Sciatic nerve (tissue), 2 donors: ENCODE measurements at places on chromosomes 5 and 9. TPM values are rescaled to one million over a fixed set of nuclear protein-coding genes. Genes with fewer than 3 reads are reported as not detected.

The FAM81B gene
- total RNA-seq: not detected

The MOCS2 gene
- total RNA-seq: 41.4 TPM

The FOXD4L3 gene
- not detected for total RNA-seq

The MEIKIN gene
- total RNA-seq: not detected

The IL7R gene
- 7.8 TPM for total RNA-seq

The SETX gene
- 66.7 TPM for total RNA-seq

The CCL28 gene
- 10.4 TPM for total RNA-seq

The IL13 gene
- not detected for total RNA-seq

The NEUROG1 gene
- total RNA-seq: not detected

The CCDC187 gene
- total RNA-seq: 0.13 TPM

The DIRAS2 gene
- total RNA-seq: 5.8 TPM

The LECT2 gene
- total RNA-seq: not detected
